CD4-positive, alpha-beta T cell treated with Interleukin-17A for 4 hours (primary cell): ENCODE measurements at places on chromosomes 3 and 15.

GRCh38 chr3:99128725-99129505, 227.4 kb upstream of the DCBLD2 start:
- no peak for DNase-seq

- no peak for DNase-seq
Observed at GRCh38 chr3:99966662-99967416, 147.5 kb downstream of the FILIP1L start.

GRCh38 chr15:73601451-73602445, 31.4 kb downstream of the NPTN start:
- DNase-seq, result no peak

DNA sequence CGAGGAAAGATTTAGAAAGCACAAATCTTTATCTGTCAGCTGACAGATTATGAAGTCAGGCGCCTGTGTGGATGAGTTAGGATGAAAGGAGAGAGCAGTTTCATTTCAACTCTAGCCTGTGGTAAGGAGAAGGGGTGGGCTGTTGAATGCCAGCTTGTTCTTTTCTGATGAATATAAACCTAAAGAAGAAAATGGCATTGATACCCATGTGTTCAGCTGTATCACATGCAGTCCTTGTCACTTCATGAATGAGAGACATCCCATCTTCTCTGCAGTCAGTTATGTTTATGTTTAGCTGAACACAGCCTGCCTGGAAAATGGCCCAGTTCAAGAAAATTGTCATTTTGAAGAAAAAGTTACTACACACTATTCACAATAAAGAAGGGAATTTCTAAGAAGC, 345.7 kb upstream of the RBMS3 start:
- DNase-seq, result no peak

DNA sequence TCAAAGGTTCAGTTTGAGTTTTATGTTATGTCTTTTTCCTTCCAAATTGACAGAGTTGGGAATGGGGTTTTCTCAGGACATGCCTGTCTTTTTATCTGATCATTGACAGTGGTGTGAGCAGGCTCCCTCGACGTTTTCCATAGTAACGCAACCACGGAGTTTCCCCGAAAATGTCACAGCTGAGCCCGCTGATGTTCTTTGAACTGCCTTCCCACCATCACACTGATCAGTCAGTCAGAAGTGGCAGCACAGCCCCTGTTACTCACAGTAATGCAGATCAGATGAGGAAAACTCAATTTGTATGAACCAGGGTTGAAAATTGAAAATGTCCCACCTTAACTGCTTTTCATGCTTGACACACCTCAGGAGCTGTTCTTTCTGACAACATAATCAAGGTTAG, 210.4 kb downstream of the NECTIN3 start:
- no peak for DNase-seq

DNA sequence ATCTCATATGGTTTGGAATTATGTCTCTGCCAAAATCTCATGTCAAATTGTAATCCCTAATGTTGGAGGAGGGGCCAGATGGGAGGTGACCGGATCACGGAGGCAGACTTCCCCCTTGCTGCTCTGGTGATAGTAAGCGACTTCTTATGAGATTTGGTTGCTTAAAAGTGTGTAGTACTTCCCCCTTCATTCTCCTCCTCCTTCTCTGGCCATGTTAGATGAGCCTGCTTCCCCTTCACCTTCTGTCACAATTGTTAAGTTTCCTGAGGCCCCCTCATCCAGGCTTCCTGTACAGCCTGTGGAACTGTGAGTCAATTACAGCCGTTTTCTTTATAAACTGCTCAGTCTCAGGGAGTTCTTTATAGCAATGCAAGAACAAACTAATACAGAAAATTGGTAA, 51.1 kb downstream of the NEDD4 start:
- DNase-seq, result no peak

DNA sequence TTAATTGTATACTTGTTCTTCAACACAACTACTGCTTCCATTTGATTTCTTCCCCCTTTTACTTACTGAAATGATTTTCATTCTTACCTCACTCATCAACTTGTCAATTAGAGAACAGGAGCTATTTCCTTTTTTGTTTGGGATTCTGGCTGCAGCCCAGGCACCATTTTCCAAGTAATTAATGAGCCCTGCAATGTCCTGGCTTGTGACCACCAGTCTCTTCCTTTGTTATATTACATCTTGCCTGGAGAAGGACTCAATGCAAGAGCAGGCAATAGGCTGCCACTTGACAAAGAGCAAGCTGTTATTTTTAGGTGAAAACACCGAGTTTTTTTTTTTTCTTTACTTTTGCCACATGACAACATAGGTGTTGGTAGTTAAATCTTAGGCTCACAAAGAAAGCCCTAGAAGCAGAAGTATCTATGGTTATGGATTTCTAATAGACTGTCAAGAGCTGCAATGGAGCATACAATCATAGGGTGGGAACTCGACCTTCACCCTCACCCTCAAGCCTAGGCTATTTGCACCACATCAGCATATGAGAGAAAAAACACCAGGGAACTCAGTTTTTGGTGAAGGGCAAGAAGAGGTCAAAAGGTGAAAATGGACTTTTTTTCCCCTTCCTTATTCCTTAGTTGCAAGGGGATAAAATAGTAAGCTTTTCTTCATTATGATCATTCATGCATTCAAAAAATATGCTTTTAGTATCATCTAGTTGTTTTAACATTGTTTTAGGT, 114.9 kb downstream of the TNIK start:
- no peak for DNase-seq

- no peak for DNase-seq
Observed at GRCh38 chr3:123120573-123120972, 53.7 kb downstream of the PDIA5 start.

DNA sequence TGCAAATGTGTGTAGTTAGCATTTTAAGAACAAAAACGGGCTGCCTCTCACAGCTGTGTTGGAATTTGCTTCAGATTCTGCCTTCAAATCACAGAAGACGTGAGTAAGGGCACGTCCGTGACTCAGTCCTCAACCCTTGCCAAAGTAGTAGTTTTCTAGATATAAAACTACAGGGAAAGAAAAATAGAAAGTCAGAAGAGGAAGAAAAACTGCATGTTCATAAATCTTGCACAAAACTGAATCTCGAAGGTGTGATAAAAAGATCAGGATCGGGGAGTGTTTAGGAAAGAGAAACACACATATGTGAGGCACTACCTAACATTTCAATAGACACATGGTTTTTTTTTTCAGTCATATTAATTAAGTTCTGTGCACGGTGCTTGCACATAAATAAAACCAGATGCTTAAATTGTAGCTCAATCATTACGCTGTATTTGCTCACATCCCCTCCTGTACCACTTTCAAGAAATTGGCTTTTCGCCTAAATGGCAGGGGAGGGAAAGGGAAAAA, 71.7 kb downstream of the P3H2 start:
- DNase-seq, result no peak

DNA sequence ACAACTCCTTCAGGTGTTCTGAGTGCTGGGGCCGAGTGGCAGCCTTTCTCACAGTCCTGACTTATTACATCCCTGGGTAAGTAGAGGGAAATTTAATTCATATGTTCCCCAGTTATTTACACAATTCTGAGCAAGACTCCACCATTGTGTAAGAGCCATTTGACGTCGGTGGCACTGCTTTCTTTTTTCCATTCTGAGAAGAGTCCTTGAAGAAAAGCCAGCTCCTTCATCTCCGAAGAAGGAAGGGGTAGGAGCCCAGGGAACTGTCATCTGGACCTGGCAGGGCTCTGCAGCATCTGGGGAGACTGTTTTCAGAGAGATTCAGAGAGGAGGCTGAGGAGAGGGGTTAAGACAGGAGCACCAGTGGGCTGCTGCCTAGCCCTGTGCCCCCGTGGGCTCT, 22.6 kb upstream of the MASP1 start:
- DNase-seq, result no peak

GRCh38 chr15:94631608-94632007, 400.2 kb downstream of the MCTP2 start:
- no peak for DNase-seq

- DNase-seq, result no peak
Observed at GRCh38 chr15:88018869-88019641, 237.5 kb downstream of the NTRK3 start.

DNA sequence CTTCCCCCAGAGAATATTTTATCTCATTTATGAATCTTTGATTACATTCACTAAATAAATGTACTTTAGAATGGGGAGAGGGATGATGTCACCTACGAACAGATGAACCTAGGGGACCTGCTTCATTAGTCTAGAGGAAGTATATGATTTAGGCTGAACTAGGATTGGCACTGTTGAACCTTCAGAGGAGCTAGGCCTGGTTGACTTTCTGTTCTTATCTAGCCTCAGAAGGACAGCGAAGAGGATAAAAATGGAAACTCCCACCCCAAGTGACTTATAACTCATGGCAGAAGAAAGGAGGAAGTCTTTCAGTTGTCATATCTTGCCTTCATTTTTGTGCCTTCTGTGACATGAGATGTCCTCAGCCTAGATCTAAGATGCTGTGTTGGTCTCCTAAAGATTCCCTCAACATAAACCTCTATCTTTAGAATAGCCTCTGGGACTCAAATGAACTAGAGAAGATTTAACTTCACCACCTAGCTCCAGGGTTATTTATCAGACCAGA, 42.6 kb downstream of the POLG start:
- no peak for DNase-seq

GRCh38 chr15:56988219-56988618, 69.8 kb downstream of the TCF12 start:
- no peak for DNase-seq

DNA sequence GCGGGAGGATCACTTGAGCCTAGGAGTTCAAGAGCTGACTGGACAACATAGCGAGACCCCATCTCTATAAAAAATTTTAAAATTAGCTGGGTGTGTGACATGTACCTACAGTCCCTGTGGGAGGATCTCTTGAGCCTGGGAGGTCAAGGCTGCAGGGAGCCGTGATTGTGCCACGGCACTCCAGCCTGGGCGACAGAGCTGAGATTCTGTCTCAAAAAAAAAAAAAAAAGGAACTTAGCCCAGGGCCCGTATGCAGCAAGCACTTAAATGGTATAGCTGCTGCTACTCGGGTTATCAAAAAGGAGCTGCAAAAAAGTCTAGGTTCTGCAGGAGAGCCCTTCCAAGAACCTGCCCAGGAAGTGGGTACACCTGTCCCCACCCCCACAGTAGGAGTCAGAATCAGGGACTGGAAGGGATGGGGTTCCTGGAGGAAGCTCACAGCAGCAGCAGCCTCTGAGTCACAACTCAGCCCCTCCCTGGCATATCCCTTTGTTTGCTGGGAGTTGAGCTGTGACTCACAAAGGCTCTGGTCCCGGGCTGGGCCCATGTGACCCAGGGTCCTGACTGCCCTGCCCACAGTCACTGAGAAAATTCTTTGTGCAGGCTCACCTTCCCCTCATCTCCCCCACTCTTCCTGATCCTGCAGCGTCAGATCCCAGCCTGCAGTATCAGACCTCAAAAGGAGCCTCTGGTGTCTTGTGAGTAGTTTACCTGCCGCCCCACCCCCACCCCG, at the start of gene SPATA12:
TSS of gene SPATA12 (plus strand) at position 576 of the 733 bp plus-strand sequence. CDS start 13,031 bp downstream, outside the sequence.
- DNase-seq, result no peak

GRCh38 chr3:133369068-133369440, 30.8 kb upstream of the BFSP2 start:
- DNase-seq, result no peak

DNA sequence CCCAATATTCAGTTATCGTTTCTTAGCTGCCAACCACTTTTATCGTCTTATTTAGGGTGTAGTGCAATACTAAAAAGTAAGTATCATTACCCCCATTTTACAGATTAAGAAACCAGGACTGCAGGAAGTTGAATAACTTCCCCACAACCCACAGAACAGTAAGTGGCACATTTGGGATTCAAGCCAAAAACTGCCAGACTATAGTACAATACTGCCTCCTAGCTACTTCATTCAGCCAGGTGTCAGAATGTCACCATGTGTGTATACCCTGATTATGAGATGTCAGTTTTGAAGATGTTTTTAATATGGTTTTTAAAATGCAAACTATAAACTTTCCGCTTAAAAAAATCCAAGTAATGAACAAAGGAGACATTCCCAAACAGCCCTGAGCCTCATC, 74.2 kb upstream of the PROK2 start:
- peak; percentile 42 for DNase-seq

GRCh38 chr15:65110676-65111292, 4.2 kb downstream of the UBAP1L start:
- no peak for DNase-seq

GRCh38 chr15:35450492-35450891, 95.5 kb downstream of the DPH6 start:
- no peak for DNase-seq

GRCh38 chr3:10470120-10471053, 35.0 kb downstream of the ATP2B2 start:
- DNase-seq, result no peak

DNA sequence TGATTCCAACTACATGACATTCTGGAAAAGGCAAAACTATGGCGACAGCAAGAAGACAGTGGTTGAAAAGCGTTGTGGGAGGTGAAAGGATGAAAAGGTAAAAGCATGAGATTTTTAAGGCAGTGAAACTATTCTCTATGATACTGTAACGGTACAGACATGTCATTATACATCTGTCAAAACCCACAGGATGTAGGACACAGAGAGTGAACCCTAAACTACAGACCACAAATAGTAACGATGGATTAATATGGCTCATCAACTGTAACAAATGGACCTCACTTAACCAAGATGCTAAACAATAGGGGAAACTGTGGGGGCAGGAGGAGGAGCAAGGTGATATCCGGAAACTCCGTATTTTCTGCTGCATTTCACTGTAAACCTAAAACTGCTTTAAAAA, 39.1 kb downstream of the MYO9A start:
- no peak for DNase-seq

DNA sequence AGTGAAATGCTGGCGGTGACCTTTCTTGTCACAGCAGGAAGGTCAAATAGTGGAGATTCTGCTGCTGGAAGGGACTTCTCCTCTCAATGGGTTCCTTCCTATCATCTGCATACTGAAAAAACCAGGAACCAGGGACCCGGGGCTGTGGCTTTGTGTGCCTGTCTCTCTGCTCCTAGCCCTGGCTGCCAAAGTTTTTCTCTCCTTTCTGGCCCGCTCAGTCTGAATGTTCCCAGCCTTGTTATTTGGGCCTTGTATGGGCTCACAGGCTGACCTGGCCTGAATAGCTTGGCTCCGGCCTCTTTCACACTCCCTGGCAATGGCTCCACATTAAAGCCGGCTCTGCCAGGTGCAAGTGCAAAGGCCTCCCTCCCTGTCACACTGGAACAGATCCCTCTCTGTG, 94.7 kb downstream of the LRIG1 start:
- DNase-seq, result no peak

- no peak for DNase-seq
Observed at GRCh38 chr3:144662729-144663128, 691.1 kb downstream of the DIPK2A start.

- DNase-seq, result no peak
Observed at GRCh38 chr15:43877371-43877770, 50.6 kb downstream of the WDR76 start.

DNA sequence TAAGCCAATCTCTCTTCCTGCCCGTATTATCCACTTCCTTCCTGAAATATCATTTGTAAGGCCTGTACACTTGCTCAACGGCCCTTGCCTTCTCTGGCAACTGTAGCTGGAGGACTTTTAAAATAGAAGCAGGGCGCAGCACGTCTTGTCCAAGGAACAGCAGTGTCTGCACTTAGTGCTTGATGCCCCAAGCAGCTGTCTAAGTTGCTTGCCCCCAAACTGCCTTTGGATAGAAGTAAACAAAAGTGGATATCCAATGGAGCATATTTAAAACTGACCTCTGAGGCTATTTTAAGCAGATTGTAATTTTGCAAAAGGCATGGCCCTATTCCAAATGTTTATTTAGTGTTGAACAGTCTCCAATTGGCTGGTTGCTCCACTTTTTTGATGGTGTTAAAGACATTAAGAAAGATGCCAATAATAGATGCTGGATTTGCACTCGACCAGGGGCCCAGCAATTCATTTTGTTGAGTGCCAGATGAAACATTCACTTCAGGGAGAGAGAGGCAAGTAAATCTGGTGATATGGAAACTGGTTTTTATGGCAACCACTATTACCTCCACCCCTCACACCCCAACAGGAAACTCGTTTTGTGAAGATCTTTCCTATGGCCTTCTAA, 526.8 kb upstream of the TBL1XR1 start:
- DNase-seq, result no peak
